ENCODE measurements at places on chromosomes 5 and 9.

- no peak for DNase-seq
Observed at GRCh38 chr9:133115604-133116345, 5.3 kb downstream of the RALGDS start.

DNA sequence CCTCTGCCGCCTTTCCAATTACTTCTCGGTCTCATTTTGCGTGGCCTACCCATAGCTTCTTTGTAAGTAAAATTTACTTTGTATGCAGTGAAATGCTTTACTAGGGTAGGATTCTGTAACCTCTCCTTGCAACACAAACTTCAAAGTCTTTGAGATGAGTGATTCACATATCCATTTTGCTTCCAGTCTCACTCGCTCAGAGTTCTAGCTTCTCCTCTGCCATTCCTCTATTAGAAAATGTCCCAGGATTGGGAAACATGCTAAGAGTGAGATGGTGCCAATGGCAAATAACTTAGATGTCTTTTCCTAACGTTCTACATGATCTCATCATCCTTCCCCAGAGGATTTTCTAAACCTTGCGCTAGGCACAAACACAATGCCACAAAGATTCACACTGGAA, 270.5 kb upstream of the SLC30A5 start:
- no peak for DNase-seq

DNA sequence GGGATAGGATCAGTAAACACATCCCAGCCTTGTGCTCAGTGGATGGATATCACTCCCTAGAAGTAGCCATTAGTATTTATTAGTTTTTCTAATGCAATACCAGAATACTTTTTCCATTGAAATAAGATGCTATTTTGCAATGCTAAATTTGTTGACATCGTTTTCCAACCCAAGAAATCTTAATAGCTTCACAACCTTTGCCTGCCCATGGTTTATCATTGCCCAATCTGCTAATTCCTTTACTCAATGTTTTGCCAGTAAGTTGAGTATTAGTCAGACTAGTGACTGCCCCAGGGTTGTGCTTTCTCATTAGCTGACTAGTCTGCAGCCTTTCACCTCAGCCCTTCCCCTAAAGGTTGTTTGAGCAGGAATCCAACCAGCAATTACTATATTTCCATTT, 62.9 kb downstream of the NREP start:
- no peak for DNase-seq

DNA sequence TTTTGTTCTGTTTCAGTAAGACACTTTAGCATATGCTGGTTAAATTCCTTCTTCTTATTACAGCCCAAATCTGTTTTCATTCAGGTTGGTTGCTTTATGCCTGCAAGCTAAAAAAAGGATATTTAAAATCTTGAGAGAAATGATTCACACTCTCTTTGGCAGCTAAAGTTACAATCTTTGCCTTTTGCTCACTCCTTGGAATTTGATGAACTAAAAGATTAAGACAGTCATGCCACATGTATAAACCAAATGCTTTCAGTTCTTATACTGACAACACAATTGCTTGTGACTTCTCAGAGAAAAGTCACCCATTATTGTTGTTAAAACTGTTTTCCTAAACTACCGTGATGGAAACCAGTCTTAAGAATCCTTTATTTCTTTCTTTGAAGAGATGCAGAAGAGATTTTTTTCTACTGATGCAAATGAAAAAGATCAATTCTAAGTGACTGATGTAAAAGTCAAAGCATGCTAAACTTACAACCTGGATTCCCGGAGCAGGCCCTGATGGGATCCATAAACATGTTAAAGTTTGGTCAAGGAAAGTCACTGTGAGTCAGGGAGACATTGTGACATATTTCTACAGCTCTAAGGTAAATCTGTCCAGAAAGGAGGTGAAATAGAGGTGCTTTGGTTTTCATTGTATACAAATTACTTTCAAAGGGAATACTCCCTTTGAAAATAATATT, 144.2 kb upstream of the CDH10 start:
- no peak for DNase-seq

- DNase-seq: no peak
Observed at GRCh38 chr5:172533399-172534228, 79.3 kb upstream of the SH3PXD2B start.
